Ecto neural progenitor cell (in vitro differentiated cells): ENCODE measurements at places on chromosomes 1 and 21.

- no peak for DNase-seq
These were observed 71.6 kb upstream of the SELENON start for GRCh38 chr1:25728301-25728935.

GRCh38 chr1:4485398-4485797 lies 169.0 kb upstream of the AJAP1 start:
- DNase-seq: no peak

DNA sequence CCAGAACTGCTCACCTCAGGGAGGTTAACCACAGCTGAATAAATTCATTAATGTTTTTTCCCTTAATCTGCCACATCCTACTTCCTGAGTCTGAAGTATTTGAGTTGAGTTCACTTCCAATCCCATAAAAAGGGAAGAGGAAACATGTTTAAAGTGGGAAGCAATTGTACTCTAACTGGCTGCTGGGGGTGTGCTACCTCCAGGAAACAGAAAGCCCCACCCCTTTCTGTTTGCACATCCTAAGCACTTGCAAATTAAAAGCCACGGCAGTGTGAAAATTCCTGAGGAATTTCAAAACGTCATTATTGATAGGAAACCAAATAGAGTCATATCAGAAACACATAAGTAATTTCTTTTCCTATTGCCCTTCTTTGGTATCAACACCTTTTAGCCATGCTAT lies 307.0 kb upstream of the NR5A2 start:
- no peak for DNase-seq

DNA sequence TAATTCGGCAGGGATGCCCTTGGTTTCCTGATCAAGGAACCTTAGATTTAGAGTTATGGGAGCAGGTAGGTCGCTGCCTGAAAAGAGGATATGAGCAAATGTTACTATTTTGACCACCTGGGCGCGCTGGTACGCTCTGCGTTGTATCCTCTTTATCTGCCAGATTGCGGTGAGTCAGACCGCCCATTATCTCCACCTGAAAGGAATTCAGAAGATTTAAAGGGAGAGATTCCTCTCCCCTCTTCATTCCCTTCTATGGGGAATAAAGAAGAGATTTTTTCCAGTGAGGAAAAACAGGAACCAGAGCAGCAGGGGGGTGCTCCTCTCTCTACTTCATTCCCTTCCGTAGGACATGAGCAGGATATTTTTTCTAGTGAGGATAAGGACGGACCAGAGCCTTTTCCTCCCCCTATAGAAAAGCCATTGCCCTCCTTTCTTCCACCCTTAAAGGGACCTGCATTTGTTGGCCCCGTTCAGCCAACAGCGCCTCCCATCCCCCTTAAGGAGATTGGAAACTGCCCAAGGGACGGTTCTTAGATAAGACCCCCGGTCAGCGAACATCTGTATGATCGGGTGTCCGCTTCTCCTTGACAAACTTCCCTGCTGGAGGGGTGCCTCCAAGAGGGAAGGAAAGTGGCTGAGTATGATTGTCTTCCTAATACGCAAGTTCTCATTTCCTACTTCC lies 34.1 kb downstream of the CLCA1 start:
- peak; percentile 56 for DNase-seq

- peak; percentile 89 for DNase-seq
These were observed 607 bp upstream of the LGR6 start for GRCh38 chr1:202192770-202193613.

DNA sequence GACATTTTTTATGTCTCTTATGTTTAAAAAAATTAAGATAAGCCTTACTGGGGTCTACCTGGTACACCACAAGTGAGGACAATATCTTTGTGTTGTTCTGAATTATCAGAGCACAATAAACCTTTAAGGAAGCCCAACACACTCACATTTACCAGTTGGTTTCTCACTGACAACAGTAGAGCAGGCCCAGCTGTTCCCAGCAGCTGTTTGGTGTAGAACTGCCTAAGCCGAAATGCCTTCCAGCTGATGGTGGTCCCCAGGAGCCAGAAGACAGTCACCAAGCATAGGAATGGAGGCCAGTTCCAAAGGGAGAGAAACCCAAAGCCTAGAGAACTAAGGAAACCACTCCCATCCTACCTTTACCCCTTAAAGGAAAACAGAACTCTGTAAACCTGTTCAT lies 428.6 kb upstream of the CAMK1G start:
- DNase-seq: no peak

DNA sequence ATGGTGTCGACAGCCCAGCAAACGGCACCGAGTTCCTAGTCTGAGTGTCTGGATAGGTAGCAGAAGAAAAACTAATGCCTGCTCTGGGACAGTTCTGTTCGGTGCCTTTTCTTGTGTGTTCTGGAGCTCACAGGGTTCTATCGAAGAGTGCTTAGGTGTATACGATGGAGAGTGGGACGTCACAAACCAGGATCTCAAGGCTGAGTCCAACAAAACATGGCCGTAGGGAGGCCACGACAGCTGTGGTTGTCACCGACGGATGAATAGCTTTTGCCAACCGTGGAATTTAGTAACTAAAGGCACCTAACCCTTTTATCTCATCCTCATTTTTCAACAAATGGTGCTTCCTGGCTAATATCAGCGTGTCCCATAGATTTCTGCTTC lies 635 bp upstream of the SYNJ1 start:
- no peak for DNase-seq
